ENCODE measurements at places on chromosomes 16 and 17.

GRCh38 chr17:61177351-61177750 lies 222.3 kb upstream of the TBX2 start:
- no peak for DNase-seq

GRCh38 chr17:68908045-68908444 lies 47.1 kb downstream of the ABCA8 start:
- DNase-seq: no peak

DNA sequence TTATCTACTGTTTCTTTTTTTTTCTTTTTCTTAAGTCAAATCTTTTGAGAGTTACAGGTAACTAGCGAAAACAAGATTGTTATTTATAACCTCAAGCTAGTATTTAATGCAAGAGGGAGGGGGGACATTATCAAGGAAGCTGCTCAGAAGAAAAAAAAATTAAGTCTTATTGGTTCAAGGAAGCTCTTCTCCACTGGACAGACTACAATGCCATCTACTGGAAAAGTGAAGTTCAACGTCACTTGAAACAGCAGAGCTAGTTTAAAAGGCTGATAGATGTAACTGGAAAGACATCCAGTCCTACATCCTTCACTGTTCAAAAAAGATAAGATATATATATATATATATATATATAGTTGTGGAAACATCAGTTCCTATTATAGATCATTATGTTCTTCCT lies 418.0 kb upstream of the PSMD7 start:
- no peak for DNase-seq

- no peak for DNase-seq
These were observed 104.7 kb upstream of the ADAMTS18 start for GRCh38 chr16:77539421-77540034.

DNA sequence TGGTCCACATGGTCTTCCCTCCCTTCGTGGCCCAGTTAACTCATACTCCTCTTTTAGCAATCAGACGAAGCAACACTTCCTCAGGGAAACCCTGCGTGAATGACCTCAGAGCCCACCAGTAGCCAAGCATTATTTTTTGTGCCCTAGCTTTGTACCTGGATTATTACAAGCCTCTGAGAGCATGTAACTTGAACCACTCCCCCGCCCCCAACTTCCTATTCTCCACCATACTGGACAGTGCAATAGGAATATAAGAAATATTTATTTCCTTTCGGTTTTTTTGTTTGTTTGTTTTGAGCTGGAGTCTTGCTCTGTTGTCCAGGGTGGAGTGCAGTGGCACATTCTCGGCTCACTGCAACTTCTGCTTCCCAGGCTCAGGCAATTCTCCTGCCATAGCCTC lies 2.9 kb downstream of the CPPED1 start:
- no peak for DNase-seq

- no peak for DNase-seq
These were observed 5.6 kb downstream of the SLC38A8 start for GRCh38 chr16:84036982-84037425.

DNA sequence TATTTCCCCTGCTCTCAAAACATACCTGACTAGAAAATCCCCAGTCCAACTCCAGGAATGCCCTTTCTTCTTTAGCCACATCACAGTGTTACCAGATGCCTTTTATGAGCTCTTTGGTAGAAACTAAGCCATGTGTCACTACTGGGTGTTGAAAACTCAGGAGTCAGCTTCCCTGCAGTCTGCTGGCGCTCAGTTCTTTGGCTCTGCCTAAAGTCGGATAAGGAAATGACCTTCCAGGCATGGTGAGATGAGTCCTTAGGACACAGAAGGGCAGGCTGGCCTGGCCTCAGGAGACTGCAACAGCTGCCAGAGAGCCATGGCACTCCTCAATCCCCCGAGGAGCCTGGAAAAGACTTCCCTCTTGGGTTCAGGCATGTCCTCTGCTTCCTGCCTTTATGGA lies 89.1 kb downstream of the CDH13 start:
- no peak for DNase-seq

DNA sequence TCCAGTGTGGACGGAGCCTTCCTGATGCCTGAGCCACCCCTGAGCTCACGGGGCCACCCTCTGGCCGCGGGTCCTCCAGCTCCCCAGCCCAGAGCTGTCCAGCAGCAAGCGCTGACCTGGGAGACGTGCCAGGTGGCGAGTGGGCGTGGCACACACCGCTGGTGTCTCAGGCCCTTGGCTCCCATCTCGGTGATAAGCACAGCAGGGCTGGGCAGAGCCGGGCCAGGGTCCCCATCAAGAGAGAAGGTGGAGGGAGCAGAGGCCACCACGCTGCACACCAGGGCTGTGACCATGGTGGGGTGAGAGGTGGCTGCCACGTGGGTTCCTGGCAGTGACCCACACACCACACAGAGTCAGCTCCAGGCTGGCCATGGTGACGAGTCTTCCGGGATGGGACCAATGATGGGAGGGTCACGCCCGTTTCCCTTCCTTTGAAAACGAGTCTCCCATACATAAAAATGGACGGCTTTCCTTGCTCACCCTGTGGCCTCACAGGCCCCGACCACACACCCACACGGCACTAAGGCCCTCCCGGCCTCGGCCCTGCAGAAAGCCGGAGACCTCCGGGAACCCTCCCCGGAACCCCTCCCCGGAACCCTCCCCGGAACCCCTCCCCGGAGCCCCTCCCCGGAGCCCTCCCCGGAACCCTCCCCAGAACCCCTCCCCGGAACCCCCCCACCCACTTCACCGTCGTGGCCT lies 16.8 kb downstream of the UTS2R start:
- DNase-seq: no peak

DNA sequence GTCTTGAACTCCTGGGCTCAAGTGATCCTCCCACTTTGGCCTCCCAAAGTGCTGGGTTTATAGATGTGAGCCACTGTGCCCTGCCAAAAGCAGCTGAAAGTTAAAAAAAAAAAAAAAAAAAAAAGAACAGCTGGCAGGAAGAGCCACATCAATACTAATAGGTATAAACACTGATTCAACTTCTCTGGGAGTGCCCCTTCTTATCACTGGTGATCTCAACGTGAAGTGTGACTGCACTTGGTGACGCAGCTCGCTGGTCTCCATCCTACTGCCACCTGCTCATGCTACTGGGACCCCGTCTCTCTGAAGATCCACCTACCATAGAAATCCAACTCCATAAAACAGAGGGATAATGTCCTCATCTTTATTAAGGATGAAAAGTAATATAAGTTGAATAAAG lies 40.8 kb downstream of the RNF157 start:
- DNase-seq: no peak

- DNase-seq: no peak
These were observed 172.4 kb downstream of the PMP22 start for GRCh38 chr17:15092762-15093161.

GRCh38 chr17:81221371-81221841 lies 1.4 kb downstream of the CEP131 start:
- no peak for DNase-seq

- no peak for DNase-seq
These were observed 32.8 kb downstream of the MYO15A start for GRCh38 chr17:18141210-18141803.

DNA sequence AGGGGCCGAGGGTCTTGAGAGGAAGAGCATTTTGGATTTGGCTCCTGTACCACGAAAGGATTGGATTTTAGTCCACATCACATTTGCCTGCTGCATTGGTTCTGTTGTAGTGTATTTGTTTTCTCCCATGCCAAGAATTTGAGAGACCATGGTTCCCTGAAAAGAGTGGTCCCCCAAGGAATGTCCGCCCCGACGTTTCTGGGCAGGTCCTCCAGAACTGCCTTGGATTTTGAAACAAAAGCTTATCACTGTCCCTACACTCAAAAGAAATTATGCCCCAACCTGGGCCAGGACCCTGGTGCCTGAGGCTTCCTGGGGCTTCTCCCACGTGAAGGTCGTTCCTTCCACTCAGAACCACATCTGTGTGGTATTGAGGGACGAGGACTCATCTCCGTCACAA lies 10.8 kb downstream of the NTN1 start:
- no peak for DNase-seq

DNA sequence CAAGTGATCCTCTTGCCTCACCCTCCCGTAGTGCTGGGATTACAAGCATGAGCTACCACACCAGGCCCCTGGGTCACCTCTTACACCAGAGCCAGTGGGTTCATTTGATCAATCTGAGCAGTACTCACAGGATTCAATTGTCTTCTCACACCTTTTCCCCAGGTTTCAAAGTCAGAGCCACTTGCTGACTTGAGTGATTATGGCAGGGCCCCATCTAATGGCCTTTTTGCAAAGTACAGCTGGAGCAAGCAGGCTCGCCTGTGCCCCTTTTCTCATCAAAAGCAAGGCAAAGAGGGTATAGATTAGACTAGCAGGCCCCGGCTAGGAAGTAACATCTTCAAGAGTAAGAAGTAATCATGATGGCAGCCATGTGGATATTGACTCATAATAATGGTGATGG lies 114.8 kb upstream of the NOL11 start:
- DNase-seq: no peak

DNA sequence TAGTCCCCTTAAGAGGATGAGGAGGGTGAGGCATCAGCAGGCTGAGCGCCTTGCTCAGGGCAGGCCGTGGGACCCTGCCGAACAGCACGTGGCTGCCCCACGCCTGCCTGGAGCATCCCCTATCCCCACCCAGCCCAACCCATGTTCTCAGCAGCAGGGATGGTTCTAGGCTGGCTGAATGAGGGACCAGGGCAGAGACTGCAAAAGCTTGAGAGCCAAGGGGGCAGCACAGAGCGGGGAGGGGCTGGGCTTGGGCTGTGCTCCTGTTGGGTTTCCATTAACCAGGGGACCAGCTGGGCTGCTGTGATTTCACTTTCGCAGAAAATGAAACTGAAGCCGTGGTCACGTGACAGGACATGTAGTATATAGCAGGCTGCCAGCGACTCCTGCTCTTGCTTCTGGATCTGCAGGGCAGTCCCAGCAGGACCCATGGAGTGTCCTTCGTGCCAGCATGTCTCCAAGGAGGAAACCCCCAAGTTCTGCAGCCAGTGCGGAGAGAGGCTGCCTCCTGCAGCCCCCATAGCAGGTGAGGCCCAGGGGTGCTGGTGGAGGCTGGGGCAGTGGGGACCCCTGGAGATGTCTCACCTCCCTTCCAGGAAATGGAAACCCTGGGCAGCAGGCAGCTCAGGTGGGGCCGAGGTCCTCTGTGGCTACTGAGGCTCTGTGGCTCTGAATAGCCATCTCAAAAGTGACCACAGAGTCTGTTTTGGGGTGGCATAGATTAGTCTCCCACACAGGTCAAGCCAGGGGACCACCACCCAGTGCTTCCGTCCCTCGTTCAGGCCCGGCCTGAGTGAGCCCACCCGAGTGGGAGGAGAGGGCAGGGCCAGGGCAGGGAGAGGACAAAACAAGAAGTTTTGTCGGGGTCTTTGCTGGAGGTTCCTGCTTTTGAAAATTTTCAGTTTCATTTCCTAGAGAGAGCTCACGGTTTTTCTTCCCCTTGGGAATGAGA lies 2.9 kb downstream of the RNF213 start:
- peak; percentile 73 for DNase-seq

DNA sequence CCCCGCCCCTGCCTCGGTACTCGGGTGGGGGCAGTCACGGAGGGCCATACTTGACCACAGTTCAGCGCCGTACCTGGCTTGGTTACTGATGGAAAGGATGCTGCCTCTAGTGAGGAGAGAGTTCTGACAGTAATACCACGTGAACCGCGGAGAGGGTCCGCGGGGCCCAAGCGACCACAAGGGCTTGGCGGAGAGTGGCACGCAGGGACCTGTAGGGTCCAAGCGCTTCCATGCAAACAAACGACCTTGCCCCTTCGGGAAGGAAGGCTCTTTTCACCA lies 9.2 kb downstream of the KDM6B start:
- DNase-seq: no peak

DNA sequence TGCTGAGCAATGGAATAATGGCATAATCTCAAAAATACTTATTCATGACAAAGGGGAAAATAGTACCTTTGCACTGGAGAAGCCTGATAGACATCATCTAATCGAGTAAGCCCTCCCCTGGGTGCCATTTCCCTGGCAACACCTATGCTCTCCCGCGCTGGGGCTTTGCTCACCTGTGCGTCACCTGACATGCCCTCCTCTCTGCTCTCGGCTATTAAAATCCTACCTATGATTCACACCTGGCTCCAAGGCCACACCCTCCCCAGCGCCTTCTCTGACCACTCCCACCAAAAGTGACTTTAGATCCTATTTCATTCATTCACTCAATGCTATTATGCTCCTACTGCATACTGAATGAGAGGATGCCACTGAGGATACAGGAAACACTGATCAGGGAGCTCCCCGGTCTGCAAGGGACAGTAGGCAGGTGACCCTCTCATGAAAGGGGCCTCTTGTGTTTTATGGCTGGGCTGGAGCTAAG lies 83.9 kb downstream of the NT5M start:
- no peak for DNase-seq

DNA sequence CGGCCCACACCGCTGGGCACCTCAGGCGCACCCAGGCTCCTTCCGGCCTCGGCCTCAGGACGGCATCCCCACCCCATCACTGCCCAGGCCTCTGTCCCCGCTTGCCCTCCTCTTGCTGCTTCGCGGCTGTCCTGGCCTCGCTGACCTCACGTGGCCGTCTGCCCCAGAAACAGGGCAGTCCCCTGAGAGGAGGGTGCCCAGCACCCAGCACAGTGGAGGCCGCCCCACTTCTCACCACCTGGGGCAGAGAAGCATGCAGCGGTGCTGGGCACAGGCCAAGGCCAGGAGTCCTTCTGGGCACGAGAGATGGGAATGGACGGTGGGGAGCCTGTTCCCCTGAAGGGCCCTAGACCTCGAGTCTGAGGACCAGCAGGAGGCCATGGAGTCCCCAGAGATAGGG lies 8.9 kb downstream of the HAGH start:
- no peak for DNase-seq

DNA sequence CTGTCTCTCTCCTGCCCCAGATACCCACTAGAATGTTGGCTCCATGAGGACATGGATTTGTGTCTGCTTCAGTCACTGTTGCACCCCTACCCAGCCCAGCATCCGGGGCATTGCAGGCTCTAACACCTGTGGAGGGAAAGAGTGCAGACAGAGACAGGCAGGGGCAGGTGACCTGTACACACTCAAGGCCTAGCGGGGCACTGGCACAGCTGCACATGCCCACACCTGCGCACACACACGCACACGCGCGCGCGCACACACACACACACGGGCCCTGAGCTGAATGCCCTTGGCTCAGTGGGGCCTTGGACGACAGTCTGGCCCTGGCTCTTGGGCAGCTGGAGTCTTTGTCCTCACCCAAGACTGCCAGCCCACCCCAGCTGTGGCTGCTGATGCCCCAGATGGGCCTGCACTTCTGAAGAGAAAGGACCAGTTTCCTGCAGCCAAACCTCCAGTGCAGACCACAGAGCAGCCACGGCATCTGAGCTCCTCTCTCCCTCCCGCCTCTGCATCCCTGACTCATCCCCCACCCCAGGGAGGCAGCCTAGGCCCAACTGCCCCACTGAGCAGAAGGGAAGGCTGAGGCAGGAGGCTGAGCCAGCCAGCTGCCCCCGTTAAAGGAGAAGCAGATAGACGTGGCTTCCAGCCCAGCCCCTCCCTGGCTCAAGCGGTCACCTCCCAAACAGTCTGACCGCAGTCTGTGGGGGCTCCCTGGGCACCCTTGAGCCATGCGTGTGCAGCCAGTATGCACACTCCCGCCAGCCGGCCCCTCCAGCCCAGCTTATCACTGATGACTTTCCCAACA lies 12.3 kb upstream of the RAI1 start:
- no peak for DNase-seq
